ENCODE measurements at places on chromosomes 13 and 19.

DNA sequence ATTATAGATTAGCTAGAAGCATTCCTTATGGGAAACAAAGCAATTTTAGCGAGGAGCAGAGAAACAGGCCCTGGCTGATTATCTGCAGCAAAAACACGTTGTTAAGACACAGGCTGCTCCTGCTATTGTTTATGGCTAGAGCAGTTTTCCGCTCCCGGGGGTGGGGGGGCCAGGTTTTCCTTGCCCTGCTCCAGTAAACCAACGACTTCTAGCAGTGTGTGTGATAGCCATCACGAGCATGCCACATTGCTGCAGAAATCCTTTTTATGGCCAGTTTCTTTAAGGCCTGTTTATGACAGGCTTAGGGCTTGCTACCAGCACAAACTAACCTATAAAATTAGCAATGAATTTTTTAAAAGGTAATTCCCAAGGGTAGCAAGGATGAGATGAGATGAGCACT lies 18.4 kb upstream of the IL17D start:
- no peak for DNase-seq

DNA sequence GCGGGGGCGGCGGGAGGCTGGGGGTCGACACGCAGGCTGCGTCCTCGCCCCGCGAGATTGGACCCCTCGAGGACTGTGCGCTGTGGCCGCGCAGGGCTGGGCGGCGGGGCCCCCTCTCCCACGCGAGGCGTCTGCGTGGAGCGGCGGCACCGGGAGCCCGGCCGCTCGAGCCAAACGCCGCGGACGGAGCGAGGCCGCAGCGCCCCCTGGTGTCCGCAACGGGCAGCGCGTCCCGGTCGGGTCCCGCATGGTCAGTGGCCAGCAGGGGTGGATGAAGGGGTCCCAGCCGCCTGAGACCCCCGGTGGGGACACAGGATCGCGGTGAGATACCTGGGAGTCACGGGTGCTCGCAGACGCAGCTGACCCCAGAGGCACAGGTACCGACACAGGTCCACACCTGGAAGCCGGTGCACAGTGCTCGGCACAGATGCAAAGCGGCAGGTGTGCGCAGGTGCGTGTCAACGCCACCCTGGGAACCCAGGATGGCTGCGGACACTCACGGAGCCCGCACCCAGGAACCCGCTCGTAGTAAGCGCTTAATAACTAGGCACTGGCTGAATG lies 2.1 kb upstream of the CIRBP start:
- DNase-seq: peak; percentile 71

DNA sequence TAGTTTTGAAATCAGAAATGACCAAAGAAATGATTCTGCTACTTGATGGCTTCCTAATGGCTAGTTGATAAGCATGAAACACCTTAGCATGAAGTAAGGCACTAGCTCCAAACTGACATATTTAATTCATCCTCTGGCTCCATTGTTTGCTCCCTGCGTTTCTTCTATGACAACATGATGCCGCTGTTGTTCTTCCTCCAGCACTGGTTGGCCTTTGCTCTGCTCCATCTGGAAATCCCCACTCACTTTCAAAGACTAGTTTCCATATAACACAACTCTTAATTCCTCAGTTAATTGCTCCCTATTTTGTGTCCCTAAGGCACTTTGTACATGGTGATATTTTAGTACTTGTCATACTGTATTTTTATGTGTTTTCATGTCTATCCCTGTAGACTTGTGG lies 151.6 kb downstream of the GPC6 start:
- DNase-seq: no peak

- peak; percentile 76 for DNase-seq
These were observed 7.0 kb downstream of the PLVAP start for GRCh38 chr19:17370026-17370587.

- DNase-seq: no peak
These were observed 731 bp upstream of the AKAP8L start for GRCh38 chr19:15419413-15420025.

GRCh38 chr13:27005556-27005955 lies 166.1 kb downstream of the USP12 start:
- no peak for DNase-seq

GRCh38 chr19:40387155-40387554 lies 2.8 kb downstream of the HIPK4 start:
- DNase-seq: no peak

DNA sequence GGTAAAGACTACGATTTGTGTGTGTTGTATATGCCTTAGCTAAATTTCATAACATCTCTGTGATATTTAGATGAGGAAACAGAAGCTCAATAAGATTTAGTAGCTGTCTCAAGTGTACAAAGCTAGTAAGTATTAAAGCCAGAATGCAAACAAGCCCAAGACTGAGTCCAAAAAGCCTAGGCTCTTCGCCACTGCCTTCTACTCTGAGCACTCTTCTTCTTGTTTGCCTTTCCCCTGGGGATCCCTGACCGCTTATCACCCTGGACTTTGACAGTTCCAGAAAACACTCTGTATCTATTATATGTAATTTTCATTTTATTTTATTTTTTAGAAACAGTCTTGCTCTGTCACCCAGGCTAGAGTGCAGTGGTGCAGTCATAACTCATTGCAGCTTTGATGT lies 5.8 kb downstream of the TM9SF2 start:
- no peak for DNase-seq

- DNase-seq: no peak
These were observed 3.7 kb upstream of the AKAP8L start for GRCh38 chr19:15422296-15423075.

- no peak for DNase-seq
These were observed 142.9 kb upstream of the SERP2 start for GRCh38 chr13:44230736-44231135.

- no peak for DNase-seq
These were observed 40.7 kb downstream of the MZT1 start for GRCh38 chr13:72686766-72687165.

- no peak for DNase-seq
These were observed 920.0 kb downstream of the UQCRFS1 start for GRCh38 chr19:28292822-28293500.

GRCh38 chr13:42699912-42700311 lies 81.5 kb upstream of the FAM216B start:
- no peak for DNase-seq

- no peak for DNase-seq
These were observed 127.5 kb upstream of the KLF5 start for GRCh38 chr13:72931311-72931710.

DNA sequence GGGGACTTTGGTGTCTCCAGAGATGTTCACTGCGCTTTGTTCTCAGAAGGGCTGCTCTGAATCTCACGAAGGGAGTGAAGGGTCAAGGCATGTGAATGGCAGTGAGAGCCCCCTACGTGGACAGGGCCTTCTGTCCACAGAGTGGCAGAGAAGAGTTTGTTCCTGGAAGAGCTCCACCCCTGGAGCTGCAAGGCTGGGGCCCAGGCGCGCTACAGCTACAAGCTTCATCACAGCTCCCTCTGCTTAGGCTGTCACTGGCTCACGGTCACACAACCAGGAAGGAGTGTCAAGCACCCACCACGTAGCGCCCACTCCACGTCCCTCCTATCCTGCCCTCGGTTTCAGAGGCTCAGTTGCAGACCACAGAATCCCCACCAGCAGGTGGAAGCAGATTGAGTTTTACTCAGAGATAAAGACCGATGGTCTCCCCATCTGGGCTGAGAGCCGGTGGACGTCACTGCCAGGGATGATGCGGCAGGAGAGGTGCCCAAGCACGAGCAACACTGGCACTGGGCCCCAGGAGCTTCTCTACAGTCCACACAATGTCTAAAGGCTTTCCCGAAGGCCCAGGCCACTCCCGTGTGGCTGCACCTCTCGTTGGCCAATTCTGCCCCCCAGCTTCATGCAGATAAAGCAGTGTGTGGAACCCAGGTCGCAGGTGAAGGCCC lies 23.0 kb upstream of the TFDP1 start:
- no peak for DNase-seq

DNA sequence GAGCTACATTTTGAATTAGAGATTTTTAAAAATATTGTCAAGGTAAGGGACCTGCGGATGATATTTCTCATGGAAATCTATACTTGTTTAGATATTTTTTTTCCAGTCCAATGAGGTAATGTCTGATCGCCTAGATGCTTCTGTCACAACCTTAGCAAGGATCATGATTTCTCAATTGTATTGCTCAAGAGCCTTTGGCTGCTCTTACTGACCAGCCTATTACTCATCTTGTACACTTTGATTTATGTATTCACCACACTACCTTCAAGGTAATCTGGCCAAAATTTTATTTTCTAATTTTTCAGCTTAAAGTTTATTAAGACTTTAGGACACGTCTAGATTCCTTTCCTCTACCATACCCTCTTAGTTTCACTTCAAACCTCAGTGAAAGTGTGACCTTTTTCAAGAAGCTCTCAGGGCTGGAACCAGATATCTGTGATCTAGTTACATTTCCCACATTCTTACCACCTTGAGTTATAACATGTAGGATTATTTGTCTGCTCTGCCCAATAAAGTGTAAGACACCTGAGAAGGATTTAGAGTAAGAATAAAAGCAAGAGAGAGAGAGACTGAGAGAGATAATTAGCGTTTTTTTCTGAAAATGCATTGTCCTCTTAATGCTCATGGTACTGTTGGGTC lies 197.1 kb downstream of the ITGBL1 start:
- no peak for DNase-seq

DNA sequence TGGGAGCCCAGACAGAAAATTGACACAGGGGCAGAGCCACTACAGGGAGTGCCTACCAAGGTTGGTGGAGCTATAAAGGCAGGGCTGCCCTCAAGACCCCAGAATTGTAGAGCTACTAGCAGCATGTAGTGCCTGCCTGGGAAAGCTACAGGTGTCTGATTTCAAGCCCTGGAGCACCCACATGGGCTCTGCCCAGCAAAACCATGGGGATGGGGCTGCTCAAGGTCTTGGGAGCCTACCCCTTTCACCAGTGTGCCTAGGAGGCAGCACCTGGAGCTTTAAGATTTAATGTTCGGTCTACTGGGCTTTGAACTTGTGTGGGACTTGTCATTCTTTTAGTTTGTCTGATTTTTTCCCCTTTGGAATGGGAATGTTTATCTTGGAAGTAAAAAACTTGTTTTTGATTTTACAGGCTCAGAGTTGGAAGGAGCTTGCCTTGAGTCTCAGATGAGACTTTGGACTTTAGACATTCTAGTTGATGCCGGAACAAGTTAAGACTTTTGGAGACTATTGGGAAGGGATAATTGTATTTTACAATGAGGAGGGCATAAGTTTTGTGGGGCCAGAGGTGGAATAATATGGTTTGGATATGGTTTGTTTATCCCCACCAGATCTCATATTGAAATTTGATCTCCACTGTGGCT lies 45.1 kb downstream of the ALOX5AP start:
- DNase-seq: no peak
